Stimulated activated CD8-positive, alpha-beta memory T cell treated with anti-CD3 and anti-CD28 coated beads, Interleukin-15, amount 100 ng/mL, for 48 hours (primary cell): ENCODE measurements at places on chromosomes 2 and 18.

GRCh38 chr2:201949181-201949926 lies 84.3 kb upstream of the FZD7 start:
- no peak for DNase-seq

GRCh38 chr2:135825550-135826176 lies 11.3 kb downstream of the LCT start:
- no peak for DNase-seq

DNA sequence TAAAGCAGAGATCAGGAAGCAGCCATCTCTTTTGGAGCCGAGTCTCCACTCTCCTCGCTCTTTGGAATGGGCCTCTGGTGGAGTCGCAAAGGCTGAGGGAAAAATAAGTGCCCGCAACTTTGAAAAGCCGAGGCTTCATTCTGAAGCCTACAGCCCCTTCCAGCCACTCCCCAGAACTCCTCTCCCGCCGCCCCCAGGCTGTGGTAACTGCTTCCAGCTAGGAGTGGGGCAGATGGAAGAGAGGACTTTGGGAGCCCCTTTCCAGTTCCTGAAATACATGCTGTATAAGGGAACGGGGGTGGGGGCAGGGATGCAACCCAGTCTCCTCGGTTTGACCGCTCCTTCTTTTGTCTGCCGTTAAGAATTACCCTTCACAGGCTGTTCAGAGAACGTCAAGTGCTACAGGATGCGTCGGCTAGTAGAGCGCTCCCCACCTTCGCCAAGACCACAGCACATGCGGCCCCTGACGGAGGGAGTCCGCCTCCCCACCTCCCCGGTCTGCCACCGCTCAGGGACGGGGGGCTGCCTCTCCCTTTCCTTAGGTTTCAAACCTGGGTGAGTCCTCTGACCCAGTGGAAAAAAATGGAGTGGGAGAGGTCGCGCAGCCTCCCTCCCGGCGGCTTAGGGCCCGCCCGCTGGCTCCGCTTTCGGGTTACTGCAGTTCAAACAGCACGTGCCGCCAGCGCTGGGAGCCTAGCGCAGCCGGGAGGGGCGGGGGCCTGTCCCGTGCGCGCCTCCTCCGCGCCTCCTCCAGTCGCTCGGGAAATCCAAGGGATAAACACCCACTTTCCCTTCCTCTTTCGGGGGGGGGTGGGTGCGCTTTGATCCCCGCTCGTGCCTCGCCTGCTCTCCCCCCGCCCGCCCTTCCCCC lies 4.9 kb downstream of the CYP26B1 start:
- DNase-seq: no peak

DNA sequence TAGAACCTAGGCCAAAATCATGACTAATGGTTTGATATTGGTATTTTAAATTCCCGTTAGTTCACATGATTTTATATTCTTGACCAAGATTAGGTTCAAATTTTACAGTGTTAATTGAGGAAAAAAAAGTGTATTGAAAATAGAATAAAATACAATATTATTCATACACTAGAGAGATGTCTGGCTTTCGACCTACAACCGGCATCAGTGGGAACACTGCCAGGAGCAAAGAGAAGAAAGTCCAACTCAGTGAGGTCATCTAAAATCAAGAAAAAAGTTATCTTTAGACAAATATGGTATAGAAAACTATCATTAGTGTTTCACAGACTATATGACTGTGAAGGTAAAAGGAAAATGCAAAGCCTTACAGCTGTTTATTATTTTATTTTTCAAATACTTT lies 81.5 kb downstream of the PIGN start:
- no peak for DNase-seq

GRCh38 chr2:197813093-197813787 lies 8.8 kb downstream of the PLCL1 start:
- no peak for DNase-seq

DNA sequence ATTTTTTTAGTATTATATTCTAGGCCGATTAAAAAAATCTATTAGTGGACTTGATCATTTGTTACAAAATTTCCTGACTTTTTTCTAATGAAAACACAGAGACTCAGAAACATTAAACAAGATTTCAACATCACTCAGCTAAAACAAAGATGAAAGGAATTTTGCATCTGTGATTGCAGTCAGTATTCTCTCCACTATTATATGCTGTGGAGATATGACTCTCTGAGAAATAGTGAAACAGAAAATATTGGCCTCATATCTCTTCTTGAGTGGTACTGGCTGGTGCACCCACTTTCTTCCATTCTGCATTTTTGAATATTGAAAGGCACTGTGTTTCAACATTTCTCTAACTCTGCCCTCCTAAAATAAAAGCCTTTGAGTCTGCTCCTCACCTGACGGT lies 914.2 kb downstream of the TSN start:
- no peak for DNase-seq

DNA sequence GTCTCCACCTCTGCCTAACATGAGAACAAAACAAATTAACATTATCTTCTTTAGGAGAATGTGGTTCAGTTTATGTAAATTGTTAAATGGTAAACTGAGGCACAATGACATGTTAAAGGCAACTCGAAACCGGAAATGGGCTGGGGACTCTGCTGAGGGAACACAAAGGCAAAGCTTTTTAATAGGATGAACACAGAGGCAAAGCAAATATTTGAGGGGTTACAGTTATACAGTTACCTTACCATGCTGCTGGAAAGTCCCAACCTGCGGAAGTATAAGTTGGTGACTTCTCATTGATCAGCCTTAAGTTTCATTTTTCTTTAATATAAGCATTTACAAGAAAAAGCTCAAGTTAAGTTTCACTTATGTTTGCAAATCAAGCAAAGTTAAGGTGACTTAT lies 195.0 kb downstream of the DLGAP1 start:
- DNase-seq: no peak

GRCh38 chr2:104572834-104573233 lies 281.1 kb upstream of the POU3F3 start:
- no peak for DNase-seq

GRCh38 chr2:185919155-185919554 lies 180.6 kb downstream of the FSIP2 start:
- no peak for DNase-seq

DNA sequence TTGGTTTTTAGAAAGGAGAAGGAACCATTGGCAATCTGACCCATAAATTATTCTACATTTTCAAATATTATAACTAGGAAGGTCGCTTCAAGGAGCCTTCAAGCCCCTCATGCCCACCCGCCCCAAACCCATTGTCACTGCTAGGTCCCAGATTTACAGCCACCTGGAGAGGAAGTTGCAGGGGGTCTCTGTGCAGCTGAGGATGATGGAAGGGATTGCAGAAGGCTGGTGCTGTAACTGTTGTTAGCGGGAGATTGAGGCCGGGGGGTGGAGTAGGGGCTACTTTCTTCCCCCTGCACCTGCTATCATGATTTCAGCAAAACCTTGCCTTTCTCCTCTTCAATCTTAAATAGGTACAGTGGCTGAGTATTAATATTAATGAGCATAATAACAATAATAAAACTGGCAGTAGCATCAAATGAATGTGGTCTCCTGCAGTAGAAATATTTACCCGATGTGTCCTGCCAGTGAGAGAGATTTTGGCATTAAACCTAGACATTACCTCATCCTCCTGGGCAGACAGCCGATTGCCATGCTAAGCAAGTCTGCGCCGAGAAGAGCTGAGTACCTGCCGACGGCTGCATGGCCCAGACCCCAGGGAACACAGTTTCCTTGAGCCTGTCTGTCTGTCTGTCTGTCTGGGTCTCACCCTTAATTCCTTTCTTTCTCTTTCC lies 225.4 kb downstream of the FAM210A start:
- DNase-seq: no peak

GRCh38 chr2:106105151-106105922 lies 88.8 kb downstream of the UXS1 start:
- DNase-seq: no peak

DNA sequence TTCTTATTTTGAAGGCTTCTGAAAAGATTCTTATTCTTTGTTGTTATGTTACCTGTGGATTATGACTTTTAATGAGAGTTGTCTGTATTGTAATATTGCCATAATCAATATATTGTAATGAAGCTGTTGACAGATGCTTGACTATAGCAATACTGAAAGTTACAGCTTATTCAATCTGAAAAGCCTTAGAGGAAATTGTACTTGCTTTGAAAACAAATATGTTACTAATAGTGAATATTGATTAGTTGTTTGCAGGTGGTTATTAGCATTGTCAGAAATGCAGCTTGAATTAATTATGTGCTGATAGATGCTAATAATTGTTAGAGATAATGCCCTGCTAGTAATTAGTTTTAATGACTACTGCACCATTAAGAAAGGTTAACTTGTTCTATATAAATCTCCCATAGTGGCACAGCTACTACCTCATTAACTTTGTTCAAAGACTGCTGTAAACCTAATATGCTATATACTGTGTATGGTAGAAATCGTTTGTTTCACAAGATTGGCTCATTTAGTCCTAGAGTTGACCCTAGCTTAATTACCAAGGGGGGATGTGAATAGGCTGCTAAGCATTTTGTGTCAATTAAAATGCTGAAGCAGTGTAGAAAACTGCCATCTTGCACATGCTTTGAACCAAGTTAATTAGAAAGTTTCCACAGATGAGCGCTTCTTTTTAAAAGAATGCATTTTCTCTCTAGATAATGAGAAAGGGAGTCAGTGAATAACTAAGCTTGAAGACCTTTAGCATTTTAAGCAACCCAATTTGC lies 30.5 kb downstream of the SLC39A10 start:
- DNase-seq: no peak

DNA sequence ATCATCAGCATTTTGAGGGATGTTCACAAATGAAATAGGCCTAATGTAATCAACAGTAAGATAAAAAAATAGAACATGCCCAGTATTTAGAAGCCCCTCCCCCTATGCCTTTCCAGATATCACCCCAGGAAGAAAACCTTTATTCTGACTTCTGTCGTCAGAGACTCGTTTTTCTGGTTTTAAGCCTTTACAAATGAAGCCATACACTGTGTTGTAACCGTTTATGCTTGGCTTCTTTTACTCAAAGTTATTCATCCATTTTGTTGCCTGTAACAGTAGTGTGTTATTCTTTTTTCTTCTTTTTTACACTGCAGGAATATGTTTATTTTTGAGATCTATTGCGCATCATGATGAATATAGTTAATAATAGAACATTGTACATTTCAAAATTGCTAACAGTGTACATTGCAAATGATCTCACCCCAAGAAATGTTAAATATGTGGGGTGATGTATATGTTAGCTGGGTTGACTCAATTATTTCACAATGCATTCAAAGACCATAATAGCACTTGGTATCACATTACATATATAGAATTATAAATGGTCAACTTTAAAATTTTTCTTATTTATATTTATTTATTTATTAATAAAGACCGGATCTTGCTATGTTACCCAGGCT lies 28.1 kb upstream of the PNPT1 start:
- no peak for DNase-seq

DNA sequence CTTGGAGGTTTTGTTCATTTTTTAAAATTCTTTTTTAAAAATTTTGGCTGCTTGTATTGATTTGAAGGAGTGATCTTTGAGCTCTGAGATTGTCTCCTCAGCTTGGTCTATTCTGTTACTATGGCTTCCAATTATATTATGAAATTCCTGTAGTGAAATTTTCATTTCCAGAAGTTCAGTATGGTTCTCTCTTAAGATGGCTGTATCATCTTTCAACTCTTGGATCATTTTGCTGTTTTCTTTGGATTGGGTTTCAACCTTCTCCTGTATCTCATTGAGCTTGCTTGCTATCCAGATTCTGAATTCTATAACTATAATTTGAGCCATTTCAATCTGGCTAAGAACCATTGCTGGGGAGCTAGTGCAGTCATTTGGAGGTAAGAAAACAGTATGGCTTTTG lies 270.8 kb upstream of the NT5C1B start:
- DNase-seq: no peak

DNA sequence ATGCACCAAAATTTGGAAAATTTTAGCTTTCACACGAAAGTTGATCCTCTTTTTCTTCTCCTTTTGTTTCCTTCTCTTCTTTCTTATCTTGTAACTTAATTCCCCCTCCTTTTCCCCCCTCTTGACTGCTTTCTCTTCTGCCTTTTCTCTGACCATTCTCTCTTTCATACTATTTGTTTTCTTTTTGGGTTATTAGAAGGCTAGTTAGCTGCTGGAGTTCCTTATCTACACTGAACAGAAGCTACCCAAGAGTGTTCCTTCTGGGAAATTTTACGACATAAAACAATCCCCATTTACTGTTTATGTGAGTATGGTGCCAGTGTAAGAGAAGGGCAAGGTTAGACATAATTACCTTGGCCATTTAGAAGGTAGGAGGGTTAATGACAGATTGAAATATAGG lies 218.4 kb upstream of the DTNA start:
- DNase-seq: no peak

GRCh38 chr18:39564716-39565115 lies 1999.1 kb upstream of the CELF4 start:
- DNase-seq: no peak

DNA sequence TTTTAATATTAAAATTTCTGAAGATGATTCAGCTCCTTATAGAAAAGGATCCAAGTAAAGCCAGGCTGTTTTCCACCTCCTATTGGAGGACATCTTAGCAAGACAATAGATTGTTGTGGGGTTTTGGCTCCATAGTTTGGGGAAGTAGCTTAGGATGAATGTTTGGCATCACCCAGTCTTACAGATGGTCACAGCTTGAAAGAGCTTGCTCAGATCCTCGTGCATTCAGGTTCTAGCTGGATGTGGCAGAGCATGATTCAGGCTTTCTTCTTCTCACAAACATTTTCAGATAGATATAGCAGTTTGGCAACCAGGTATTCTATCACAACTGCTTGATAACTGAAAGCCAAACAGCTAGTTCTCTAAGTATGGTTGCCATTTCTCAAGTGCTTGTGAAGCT lies 23.6 kb upstream of the PDCL3 start:
- DNase-seq: no peak

DNA sequence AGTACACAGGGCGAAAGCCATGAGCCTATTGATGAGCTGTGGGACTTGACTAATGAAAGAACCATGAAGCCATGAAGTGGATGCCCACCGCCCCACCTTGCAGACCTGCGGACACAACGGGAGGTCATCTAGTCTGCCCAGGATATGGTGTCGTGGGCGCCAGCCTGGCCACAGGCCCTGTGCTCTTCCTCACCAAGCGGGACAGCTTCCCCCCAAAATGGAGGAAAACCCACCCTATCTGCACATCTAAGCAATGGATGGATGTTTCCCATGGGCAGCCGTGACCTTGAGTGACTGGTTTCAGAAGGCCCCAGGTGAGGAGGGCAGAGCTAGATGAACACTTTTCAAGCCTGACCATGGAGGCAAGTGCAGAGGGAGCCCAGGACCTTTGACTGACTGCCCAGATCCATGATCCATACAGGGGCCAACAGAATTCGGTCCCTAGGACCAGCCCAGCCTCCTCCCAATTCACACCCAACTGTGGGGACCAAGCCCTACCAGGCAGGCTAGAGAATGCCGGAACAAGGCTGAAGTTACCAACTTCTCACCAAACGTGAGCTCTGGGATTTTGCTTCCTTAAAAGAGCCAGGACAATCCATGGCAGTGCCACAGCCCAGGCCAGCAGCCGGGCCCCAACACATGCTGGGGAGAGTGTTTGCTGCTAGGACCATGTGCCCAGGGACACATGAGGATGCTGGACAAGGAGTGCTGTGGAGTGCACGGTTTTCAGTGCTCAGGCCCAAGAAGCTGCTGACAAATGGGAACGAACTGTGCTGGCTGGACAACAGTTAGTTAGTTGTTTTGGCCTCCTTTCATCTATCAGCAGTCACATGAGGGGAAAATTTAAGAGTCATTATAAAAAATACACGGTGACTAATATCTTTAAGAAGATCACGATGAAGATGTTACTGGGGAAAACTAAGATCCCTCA lies 249.4 kb downstream of the HDAC4 start:
- DNase-seq: no peak

- no peak for DNase-seq
Measured at GRCh38 chr2:45533771-45534170, 77.3 kb downstream of the SRBD1 start.
